Stimulated activated naive CD4-positive, alpha-beta T cell (primary cell): ENCODE measurements at places on chromosomes 4 and X.

- DNase-seq = no peak
These were observed 147.5 kb upstream of the CASK start for GRCh38 chrX:42070866-42071265.

- DNase-seq = no peak
These were observed 21.0 kb downstream of the SMARCAD1 start for GRCh38 chr4:94228493-94229216.

DNA sequence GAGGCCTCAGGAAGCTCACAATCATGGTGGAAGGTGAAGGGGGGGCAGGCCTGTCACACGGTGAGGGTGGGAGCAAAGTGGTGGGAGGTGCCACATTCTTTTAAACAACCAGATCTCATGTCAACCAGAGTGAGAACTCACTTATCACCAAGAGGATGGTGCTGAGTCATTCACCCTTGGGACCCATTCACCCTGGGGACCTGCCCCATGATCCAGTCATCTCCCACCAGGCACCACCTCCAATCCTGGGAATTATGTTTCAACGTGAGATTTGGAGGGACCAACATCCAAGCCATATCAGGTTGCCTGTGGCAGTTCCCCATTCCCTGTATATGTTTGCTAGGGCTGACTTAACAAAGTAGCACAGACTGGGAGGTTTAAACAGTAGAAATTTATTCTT lies 318.4 kb upstream of the CLNK start:
- DNase-seq = no peak

GRCh38 chrX:10612215-10612614 lies 8.2 kb downstream of the MID1 start:
- DNase-seq = no peak

DNA sequence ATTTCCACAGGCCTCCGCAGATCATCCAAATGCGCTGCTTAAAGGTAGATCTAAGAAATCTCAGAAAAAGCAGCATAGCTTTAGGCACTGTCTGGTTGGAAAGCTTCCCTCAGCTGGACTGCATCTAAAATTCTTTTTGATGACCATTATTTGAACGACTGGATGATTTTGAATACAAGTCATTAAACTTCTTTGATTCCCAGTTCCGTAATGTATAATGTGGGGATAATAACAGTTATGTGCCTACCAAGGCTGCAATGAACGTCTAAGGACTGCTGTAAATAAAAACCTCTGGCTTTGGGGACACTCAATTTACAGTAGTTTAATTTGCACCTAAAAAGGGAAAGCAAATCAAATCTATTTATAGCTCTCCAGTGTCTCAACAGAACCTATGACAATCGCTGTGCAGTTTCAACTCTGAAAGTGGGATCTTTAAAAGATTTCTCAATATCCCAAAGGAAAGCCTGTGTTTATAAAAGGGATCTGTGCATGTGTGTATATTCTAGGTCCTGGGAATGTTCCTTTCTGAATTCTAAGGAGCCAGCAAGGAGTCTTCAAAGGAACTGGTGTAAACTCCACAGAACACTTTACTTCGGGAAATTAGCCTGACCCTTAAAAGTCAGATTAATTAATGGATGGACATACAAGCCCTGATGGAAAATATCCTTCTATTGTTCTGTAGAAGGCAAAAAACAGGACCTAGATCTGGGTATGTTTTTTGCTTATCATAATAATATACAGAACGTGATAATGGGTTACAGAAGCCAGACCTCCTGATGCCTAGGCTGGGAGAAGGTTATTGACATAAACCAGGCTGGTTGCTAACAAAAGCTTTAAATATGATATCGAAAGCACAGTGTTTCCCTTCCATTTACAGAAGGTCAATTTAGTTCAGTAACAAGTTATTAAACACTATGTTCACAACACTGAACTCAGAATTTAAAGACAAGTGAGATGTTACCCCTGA lies 53.4 kb downstream of the AFAP1 start:
- no peak for DNase-seq

DNA sequence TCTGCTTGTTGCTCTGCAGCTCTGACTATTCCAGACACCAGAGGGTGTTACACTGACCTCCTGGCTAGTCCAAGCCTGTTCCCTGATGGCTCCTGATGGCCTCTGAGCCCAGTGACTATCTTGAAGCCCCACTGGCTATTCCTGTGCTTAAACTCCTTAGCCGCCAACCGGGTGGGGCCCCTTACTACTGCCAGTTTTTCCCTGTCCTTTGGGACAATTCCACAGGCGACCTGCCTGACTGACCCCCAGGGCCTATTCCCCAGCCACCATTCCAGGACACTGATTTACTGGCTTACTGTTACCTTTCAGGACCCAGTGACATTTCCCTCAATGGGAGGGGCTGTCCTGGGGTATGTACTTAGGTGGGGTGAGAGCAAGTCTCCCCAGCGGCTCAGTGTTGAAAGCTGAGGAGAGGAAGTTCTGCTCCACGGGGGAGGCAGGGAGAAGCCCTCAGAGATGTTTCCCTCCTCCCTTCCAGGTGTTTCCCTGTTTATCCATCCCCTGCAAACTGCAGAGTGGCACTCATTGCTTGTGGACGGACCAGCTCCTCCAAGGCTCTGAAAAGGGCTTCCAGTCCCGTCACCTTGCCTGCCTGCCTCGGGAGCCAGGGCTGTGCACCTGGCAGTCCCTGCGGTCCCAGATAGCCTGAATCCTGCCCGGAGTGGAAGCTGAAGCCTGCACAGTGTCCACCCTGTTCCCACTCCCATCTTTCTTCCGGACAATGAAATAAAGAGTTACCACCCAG lies 4.0 kb downstream of the TIMP1 start:
- DNase-seq = no peak

DNA sequence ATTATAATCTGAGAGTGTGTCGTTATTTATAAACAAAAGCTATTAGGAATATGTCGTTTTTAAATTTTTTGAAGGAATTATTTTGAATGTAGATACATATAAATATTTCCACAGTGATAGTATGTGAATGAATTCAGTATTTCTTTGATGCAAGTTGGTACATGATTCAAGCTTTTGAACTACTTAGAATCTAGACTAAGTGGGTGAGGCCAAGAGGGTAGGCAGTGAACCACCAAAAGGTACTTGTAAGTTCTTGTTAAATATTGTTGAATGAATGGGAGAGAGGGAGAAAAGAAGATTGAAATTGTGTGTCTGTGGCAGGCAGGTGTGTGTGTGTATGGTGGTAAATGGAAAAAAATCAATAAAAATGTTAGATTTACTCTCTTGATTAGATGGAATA lies 69.6 kb downstream of the ARFIP1 start:
- no peak for DNase-seq

GRCh38 chr4:82710197-82710929 lies 88.2 kb downstream of the SCD5 start:
- DNase-seq = no peak

GRCh38 chrX:149831473-149831872 lies 49.5 kb upstream of the MAGEA8 start:
- DNase-seq = no peak

- no peak for DNase-seq
These were observed 147.0 kb upstream of the NOCT start for GRCh38 chr4:138868562-138868961.

- DNase-seq = no peak
These were observed 613.5 kb downstream of the PCDH18 start for GRCh38 chr4:136918772-136919171.

DNA sequence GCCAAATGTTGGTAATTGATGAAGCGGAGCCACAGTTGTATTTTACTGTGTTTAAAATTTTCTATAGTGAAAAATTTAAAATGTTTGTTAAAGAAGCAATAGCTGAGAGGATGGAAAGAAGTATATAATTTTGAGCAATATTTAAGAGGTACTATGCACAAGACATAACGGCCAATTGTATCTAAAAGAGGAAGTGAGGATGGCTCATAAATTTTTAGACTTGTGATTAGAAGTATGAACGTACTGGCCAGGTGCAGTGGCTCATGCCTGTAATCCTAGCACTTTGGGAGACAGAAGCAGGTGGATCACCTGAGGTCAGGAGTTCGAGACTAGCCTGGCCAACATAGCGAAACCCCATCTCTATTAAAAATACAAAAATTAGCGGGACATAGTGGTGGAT lies 12.7 kb upstream of the HHIP start:
- no peak for DNase-seq

DNA sequence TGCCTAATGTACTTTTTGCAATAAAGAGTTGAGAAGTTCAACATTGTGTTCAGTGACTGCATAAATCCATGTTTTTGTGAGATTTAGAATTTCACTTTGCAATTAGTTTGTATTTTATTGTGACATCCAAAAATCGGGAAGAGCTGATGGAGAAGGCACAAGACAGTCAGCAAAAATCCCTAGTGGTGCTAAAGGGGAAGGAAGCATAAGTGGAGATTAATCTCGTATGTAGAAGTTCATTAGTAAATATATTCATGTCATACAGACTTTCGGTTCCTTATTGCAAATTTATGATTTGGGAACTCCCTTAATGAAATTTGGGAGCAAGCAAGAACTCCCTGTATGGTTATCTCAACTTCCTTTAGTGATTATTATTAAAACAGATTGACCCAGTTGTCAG lies 57.8 kb upstream of the SLC39A8 start:
- DNase-seq = no peak

DNA sequence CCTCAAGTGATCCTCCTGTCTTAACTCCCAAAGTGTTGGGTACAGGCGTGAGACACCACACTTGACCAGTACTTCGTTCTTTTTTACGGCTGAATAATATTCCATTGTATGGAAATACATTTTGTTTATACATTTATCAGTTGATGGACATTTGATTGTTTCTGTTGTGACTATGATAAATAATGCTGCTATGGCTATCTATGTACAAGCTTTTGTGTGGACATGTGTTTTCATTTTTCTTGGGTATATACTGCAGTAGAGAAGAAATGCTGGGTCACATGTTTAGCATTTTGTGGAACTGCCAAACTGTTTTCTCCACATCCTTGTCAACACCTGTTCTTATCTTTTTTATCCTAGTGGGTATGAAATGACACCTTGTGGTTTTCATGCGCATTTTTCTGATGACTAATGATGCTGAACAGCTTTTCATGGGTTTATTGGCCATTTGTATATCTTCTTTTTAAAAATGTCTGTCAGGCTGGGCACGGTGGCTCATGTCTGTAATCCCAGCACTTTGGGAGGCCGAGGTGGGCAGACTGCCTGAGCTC lies 37.3 kb downstream of the SAT1 start:
- DNase-seq = no peak

DNA sequence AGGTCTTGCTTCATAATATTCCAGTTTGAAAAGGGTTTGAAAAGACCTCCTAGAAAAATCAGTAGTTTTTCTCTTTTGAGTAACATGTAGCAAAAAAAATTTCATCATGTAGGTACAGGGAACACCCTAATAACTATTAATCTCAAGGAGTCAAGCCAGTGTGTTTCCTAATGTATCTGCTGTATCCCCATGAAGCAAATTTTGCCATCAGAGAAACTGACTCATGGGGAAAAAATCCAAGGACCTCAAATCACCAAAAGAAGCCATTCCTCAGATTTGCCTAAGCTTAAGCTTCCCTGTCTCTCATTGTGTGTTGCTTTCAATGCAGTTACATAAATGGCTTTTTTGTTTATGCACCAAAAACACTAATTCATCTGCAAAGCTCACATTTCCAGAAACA lies 29.7 kb downstream of the F9 start:
- no peak for DNase-seq

DNA sequence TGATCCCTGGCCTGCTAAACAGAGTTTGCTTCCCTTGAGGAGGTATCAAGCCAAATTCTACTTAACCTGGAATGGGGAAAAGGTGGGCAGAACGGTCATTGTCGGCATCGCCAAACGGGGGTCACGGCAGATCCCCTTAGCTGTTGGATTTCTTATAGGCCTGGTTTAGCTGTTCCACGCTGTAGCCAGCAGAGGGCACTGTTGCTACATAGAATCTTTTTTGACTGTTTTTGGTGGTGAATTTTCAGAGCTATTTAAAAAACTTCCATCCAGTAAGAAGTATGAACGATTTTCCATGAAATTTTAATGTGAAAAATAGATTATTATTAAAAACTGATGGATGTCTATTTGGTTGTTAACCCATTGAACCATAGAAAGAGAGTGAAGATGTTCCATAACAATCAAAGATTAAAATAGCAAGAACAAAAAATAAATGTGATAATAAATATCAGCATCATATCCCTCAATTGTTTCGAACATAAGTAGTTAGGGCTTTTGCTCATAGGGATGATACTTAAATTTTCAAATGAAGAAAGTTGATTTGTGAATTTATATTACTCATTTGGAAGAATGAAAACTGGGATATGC lies 56.6 kb downstream of the LINC00632 start:
- DNase-seq = peak; percentile 45

GRCh38 chrX:19627533-19627932 lies 112.2 kb upstream of the MAP3K15 start:
- DNase-seq = no peak

DNA sequence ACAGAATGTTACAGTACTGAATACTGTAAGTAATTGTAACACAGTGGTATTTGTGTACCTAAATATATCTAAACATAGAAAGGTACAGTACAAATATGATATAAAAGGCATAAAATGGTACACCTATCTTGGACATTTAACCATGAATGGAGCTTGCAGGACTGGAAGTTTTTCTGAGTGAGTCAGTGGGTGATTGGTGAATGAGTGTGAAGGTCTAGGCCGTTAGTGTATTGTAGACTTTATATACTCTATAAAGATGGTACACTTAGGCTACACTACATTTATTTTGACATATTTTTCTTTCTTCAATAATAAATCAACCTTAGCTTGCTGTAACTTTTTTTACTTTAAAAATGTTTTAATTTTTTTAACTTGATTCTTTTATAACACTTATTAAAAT lies 422.5 kb upstream of the FSTL5 start:
- no peak for DNase-seq

- no peak for DNase-seq
These were observed 653.8 kb upstream of the CPEB2 start for GRCh38 chr4:14348506-14348905.

DNA sequence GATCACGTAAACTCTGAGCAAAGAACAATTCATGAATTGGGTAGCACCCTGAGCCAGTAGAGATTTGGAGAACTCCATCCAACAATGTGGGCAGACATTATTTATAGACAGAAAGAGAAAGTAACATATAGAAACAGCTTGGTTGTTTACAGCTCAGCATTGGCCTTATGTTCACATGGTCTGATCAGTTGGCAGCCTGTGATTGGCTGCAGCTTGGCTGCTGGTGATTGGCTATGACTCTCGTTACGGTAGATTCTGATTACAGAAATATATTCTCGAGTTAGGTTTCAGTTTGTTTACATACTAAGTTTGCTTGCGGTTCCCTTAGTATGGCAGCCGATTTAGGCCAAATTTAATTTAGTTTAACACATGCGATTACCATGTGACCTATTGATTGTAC lies 663.4 kb downstream of the RAPGEF2 start:
- DNase-seq = no peak
